Esophagus squamous epithelium (tissue), 5 donors: ENCODE measurements at places on chromosomes 12 and 14.

- DNase-seq, result no peak
Observed at GRCh38 chr12:66279123-66279712, 23.1 kb upstream of the HELB start.

DNA sequence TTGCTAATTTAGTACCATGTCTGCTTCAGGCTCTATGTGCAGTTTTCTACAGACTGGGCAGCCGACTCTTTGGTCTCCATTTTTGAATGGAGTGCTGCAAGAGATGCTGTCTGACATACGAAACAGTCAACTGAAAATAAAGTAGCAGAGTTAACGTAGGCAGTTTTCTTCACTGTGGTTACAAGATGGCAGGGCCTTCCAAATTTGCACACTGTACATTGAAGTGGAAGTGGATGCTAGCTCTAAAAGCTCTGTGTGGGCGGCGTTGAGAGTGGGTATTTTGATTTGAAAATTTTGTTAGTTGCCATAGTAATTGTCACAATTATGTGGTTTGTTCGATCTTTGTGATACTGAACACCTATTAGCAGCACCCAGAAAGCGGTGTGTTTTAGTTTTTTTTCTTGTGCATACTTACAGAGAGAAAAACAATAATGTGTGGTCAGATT, 154.9 kb upstream of the ATP2B1 start:
- no peak for DNase-seq

DNA sequence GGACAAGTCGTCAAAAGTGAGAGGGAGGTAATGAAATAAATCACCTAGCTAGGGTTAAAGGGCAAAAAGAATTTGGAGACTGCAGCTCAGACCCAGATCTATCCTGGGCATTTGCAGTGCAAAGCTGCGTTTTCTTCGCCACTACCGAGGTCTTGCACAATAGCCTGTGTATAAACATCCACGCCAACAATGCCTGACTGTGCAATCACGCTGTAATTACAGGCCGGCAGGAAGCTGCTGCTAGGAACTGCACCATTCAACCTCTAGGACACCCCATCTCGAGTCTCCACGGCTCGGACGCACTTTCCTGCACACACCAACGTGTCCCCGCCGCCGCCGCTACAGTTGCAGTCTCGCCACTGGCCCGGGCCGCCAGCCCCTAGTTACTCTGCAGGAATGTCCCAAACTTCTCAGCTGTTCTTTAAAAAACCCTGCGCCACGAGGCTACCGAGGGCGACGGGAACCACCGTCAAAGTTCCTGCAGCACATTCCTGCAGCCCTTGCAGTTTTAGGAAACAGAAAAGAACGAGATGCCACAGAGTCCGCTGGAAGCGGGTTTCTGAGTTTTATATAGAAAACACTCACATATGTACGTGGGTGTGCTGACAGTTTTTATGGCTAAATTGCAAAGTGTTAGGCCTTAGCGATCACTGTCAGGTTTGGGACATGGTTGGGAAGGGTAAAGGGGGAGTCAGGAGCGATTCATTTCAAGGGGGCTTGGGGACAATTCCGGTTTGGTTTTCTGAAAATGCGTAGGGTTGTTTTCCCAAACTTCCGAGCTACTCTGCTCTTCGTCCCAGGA, 65.6 kb upstream of the PTGR2 start:
- no peak for DNase-seq

GRCh38 chr14:26925876-26926584, 328.2 kb upstream of the NOVA1 start:
- no peak for DNase-seq

GRCh38 chr14:76876076-76876475, 49.9 kb downstream of the LRRC74A start:
- DNase-seq, result no peak

DNA sequence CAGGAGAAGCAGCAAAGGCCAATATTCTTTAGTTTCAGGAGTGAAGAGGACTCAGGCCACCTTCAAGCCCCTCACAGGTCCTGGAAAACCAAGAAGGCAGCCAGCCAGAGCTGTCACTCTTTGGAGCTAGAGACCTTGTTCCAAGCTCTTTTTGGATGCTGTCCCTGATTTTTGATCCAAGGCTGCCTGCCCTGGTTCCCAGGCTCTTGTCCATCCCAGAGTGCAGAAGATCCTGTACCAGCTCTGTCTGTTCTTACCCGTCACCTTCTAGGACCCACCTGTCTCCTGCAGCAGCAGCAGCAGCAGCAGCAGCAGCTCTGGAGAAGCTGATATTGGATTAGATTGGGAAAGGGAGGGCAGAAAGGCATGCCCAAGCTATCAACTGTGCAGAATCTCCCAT, 157.1 kb upstream of the NEDD1 start:
- no peak for DNase-seq

DNA sequence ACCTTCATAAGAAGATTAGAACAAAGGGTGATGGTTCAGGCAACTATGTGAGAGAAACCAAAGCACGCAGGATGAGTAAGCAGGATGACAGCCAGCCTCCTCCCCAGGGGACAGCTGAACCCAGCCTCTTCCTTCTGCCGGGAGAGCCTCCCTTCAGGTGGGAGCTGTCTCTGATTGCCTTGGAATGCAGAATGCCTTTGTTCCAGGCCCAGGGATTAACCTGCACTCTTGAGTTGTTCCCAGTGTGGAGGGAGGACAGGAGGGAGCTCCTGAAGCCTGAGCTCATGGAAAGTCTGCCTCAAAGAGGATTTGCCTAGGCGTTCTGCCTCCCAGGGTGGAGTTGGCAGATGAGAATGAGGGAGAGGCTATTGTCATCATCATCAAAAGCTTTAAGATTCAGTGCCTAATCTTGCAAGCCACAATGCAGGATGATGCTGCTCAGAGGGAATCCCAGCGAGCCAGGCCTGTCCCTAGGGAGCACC, 3.6 kb upstream of the KRT6A start:
- DNase-seq, result no peak
